ENCODE measurements at places on chromosomes 6 and 20.

DNA sequence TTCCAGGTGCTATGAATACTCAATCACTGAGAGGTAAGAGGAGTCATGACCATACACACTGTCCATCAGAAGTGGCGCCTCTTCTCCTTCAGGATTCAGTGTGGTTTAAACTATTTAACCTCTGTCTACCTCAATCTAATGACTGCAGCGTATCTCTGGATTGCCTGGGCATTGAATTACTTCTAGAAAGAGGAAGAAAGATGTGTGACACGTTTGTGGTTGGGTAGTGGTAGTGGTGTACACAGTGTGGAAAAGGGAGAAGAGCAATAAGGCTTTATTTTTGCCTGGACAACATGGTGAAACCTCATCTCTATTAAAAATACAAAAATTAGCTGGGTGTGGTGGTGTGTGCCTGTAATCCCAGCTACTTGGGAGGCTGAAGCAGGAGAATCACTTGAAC is 38.0 kb upstream of the ECHDC1 start:
- DNase-seq: no peak

DNA sequence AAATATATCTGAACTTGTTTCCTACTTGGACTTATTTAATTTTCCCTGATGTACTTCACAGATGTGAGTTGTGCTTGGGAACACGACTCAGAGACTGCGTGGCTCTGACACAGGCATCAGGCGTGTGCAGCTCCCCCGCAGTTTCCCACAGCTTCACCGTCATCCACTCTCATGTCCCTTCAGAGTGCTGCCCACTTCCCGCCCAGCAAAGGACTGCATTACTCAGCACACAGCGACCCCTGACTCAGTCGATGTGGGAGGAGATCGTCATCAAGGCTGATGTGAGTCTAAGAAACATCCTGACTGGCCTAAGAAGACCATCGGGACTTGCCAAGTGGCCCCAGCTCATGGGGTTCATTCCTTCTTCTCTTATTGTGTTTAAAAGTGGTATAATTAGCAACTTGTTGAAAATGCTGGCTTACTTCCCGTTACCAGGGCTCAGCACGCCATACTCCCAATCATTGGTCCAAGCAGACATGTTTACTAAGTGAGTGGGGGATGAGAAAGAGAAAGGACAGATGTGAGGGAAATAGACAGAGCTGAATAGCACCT is 539.4 kb upstream of the JARID2 start:
- DNase-seq: no peak

- DNase-seq: no peak
Observed at GRCh38 chr6:137395316-137395715, 98.9 kb downstream of the OLIG3 start.

DNA sequence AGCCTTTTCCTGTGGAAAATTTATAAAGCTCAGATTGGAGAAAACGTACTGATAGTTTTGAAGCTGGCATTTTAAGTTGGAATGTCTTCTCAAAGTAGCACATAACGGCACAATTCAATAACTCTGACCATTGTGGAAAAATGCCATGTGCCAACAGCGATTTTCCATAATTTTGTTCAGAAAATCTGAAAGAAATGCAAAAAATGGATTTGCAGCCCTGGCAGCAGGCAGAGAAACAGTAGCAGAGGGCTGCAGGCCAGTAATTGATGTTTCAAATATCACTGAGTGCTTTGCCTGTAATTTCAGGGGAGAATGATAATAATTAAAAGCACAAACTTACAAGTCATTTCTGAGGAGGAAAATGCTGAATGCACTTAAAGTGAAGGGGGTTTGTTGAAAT is 507.4 kb downstream of the MAFB start:
- no peak for DNase-seq

DNA sequence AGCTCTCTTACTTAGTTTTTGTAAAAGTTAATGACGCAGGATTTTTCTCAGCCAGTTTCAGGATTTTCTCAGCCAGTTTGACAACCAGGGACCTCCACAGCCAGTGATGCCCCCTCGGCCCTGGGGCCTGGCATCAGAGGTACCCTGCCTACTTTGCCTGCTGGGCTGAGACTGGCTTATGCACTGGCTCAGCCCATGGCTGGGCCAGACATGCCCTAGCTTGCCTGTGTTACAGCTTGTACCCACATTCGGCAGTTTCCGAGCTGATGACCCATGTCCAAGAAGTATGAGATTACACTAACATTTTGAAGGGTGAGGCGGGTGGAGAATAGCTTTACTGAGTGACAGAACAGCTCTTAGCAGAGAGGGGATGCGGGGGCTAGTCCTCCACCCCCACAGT is 406.1 kb upstream of the HSF2 start:
- DNase-seq: no peak

GRCh38 chr20:6909608-6910007 is 142.1 kb downstream of the BMP2 start:
- no peak for DNase-seq

DNA sequence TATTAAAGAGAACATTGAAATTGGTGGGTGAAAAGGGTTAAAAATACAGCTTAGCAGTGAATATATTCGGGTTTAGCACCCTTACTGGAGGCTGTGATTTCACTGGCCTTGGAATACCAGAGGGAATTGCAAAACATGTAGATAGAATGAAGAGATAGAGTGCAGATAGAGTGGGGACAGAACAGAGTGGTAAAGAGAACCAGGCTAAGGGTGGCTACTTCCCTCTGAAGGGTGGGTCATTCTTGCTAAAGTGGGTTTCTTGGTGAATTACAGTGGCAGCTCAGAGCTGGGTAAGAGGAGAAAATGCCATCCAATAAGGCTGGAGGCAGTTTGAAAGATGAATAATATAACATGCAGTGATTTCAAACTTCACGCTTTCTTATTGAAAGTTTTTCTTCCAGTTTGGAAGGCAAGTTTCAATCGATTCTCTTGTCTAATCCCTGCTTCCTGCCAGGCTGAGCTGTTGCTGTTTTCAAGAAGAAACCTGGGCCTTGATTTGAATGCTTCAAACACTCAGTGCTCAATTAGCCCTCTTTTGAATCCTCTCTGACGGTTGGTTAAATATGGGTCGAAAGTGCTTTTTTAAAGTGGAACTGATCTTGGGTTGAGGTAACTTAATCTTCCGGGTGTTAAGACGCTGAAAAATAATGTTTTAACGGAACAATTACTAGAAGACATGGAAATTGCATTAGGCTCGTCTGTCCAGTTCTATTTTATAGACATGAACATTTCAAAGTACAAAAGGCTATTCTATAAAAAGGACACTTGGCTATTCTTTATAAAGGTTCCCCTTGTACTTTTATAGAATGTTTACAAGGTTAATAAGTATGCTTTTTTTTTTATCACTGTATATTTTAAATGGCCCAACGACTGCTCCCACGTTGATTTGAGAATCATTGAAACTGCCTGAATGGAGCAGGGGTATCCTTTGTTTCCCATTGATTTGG is 203.3 kb downstream of the BCAS1 start:
- no peak for DNase-seq

DNA sequence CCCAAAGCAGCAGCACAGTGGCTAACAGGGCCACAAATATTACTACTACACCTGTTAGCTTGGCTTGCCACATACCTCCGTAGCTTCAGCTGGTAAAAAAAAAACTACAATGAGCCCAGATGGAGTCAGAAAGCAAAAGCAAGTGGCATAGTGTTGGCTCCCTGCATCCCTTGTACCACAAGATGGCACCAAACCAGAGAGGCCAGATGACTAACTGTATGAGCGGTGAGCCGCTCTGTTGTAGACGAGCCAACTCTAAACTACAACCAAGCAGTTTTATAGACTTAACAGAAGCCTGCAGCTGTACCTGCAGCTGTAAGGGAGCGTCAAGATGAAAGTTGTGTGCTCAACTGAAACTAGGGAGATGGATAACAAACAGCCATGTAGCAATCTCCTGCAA is 84.5 kb upstream of the MCHR2 start:
- DNase-seq: no peak

All from activated effector memory CD4-positive, alpha-beta T cell treated with Interleukin-2 at 50 U/mL for 16 hours (primary cell).